NCI-H2171 treated with DMSO at 0.1 percent for 48 hours (cell line): ENCODE measurements at places on chromosomes 4 and X.
A peak's percentile ranks its signal among the peaks of the same experiment; 100 is the strongest.

GRCh38 chr4:71126719-71127118, 133.3 kb downstream of the DCK start:
- DNase-seq: no peak

GRCh38 chr4:24805067-24805466, 9.7 kb downstream of the SOD3 start:
- peak; percentile 46 for DNase-seq

GRCh38 chrX:30981968-30982367, 89.9 kb downstream of the FTHL17 start:
- DNase-seq: no peak

DNA sequence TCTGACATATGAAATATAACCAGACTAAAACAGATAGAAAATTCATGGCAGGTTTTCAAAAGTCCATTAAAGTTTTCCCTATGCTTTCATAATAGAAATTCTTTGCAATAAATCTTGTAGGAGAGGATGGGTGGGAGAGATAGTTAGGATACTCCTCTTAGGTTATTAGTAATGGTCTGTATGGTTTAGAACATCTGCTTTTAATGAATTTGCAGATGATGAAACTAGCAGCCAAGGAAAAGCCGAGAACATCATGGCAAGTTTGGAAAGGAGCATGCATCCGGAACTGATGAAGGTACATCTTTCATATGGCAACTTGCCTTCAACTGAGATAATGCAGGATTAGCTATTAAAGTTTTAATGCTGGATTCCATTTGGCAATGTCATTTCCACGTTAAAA, 70.7 kb downstream of the DOCK11 start:
- no peak for DNase-seq

GRCh38 chr4:70895811-70896491, 6.2 kb upstream of the MOB1B start:
- peak; percentile 38 for DNase-seq

- no peak for DNase-seq
Observed at GRCh38 chr4:5028480-5028879, 9.2 kb upstream of the CYTL1 start.

DNA sequence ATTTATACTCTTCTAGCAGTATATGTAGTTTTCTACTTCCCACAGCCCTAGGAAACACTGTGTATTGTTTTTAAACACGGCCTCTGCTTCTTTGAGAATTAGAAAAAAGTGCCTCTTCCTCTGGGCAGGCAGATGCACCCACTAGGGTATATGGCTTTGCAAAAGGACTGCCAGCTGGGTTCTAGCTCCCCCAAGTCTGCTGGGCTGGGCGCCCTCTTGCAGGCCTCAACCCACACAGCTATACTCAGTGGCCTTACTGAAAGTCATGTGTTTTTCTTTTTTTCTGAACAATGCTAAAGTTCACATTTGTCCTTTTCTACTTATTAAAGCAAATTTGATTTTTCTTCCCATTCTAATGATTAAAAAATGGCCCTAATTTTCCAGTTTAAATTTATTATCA, 35.5 kb upstream of the BMPR1B start:
- no peak for DNase-seq

DNA sequence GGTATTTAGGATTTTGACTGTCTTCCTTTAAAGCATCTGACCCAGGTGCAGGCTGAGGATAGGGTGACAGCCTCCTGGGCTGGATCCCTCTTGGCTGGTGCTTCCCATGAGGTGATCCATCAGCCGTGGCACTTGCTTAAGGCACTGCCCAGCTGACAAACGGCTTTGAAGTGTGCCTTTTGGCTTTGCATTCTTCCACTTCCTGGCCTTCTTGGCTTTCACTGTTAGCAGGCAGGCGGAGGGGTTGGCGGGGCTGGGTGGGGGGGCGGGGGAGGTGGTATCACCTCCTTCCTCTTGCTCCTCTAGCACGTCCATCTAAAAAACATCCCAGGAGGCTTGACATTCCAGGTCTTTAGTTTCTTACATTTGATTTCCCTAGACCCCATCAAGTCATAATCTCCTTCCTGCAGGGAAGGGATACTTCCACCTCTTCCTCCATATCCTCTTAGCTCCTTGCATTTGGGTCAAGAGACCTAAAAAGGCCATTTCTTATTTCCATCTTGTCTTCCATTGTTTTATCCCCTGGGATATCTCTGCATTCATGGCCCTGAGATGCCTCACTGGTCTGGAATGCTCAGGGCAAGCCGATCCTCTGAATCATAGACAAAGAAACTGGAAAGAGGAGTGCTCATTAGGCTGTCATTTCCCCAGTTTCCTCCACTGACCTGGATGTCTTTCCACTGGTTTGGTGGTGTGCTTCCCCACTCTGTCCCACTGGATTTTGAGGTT, 11.3 kb upstream of the APLN start:
- DNase-seq: no peak

DNA sequence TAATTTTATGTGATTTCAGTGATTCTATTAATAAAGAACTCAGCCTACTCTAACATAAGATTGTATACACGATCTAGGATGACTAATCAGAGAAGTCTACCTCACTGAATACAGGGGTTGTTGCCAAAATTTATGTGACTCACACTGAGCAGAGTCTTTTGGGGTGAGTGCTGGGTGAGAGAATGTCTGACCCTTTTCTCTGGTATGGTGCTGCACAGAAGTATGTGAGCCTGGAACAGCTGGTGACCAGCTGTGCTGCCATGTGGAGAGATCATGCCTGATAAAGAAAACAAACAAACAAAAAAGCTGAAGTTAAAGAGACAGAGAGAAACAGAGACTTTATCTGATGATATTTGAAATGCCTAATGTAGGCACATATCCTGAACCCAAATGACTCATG, 618.1 kb upstream of the GRIA3 start:
- DNase-seq: no peak

DNA sequence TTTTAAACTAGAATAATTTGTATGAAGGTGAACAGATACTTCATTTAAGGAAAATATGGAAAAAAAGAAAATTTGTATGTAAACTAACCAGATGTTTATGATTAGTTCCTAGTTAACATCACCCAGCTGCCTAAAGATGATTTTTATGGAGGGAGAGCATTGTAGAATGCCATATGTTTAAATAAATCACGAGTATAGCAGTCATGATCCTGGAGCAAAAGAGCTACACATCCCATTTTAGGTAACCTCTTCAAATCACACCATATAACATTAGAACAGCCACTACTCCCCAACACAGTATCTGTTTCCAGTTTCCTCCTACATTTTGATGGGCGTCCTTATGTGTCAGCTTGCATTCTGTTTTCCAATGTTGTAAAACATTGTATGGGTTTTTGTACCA, 571.9 kb upstream of the FAM241A start:
- no peak for DNase-seq

GRCh38 chr4:21991050-21991449, 42.5 kb upstream of the KCNIP4 start:
- no peak for DNase-seq

DNA sequence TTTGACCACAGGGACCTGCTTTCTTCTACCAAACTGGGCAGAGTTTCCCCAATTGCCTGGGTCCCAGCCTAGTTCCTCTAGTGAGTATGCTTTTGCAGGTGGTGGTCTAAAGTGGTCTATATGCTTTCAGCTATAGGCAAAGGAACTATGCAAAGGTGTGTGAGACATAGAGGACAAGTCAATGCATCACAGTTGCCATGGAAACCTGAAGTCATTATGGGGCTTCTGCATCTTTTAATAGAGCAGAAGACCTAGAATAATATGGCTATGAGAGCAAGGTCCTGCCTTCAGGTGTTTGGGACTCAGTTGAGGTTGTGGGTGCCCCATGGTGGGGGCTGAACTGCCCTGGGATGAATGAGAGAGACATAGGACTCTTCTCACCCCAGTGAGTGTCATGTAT, 92.1 kb upstream of the RAB40AL start:
- DNase-seq: no peak

DNA sequence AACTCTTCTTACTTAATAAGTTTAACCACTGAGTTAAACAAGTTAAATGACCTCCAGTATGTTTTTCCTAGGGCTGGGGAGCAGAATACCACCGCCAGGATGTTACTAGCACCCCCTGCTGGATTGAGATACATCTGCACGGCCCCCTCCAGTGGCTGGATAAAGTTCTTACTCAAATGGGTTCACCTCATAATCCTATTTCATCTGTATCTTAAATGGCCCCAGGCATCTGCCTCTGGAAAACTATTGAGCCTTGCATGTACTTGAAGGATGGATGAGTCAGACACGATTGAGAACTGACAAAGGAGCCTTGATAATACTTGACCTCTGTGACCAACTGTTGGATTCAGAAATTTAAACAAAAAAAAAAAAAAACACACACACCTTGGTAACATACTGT, 61.5 kb upstream of the MMAA start:
- DNase-seq: peak; percentile 22

DNA sequence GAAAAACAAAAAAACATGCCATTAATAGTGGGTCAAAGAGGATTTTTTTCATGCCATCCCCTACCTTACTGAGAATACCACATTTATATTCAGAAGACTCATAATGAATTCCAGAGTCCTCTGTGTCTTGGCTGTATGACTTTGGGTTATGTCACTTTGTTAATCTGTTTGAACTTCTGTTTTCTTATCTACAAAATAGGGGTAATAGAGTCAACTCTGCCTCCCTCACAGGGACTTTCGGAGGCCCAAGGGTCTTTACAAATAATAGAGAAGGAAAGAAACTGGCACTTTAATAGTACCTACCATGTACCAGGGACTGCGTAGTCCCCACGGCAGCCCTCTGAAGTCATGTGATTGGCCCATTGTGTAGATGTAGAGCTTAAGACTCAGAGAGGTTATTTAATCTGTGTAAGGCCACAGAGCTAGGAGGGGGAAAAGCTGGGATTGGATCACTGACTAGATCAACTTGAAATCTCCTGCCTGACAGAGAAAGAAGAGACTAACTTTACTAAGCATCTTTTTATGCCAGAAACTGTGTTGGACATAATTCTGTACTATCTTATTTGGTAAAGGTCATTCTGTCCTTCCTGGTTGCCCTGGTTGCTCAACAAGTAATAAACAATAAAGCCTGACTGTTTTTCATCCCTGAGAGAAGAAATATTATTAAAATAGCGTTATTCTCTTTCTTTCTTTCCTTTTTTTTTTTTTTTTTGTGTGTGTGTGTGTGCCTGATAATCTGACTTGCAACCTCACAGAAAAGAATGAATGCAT, 59.6 kb downstream of the NFKB1 start:
- no peak for DNase-seq

GRCh38 chr4:150012851-150013360, 65.3 kb upstream of the DCLK2 start:
- no peak for DNase-seq

- DNase-seq: no peak
Observed at GRCh38 chrX:138378876-138379275, 332.6 kb downstream of the FGF13 start.

DNA sequence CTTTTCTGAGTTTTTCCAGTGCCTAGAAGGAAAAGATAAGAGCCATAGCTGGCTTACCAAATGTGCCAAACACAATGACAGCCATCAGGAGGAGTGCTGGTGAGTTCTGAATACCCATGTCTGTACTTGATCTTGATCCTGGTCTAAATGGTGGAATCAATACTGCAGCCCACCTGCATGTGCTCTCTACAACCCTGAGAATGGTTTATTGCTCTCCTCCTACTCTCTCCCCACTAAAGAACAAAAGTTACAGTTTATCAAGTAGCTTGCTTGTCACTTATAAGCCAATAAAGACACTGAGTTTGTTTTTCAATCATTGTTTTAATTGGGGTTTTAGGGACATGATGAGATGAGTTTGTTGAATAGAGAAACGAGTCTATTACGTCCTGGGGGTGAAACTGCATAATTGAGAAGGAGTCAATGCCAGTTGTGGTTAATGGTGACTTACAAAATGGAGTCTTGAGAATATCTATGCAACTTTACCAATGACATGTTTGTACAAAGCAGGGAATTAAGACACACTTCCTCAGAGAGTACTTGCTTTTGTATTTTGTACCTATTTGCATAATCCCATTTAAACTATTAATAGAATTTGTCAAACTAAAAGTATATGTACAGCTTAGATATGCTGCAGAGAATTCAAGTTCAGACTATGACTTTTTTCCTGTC, 20.8 kb upstream of the CXCL3 start:
- no peak for DNase-seq

GRCh38 chrX:43559644-43560043, 96.5 kb upstream of the MAOA start:
- DNase-seq: peak; percentile 25

DNA sequence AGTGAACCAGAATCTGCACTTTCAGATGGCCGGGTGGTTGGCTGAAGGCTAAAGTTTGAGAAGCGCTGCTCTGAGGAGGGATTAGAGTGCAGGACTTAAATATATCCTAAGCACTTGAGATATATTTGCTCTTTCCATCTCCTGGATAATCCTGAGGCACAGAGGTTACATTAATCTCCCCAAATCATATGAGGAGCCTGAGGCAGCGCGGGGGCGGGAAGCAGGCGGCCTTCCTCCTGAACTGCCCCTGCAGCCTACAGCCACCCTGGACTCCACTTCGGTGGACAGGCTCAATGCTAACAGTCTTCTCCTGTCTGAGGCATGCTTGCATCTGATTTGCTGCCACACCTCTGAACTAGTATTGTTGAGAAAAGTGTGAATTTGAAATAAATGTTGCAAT, 72.5 kb downstream of the AFAP1 start:
- no peak for DNase-seq

DNA sequence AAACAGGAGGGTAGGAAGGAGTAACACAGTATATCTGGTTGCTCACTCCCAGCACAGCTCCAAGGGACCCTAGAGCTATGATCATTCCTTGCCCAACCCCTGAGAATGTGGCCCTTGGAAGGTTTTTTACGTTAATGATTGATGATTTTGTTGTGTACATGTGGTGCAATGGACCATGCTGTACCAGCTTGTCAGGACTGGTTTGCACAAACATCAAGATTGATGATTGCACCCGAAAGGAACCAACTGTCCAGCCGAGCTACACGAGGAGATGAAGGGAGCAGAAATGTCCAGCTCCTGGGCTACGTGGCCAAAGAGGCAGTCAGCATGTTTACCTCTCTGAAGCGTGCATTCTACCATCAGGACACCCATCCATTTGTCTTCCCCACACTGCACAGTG, 83.2 kb upstream of the USP9X start:
- no peak for DNase-seq
